ENCODE measurements at places on chromosomes 11 and 22.

DNA sequence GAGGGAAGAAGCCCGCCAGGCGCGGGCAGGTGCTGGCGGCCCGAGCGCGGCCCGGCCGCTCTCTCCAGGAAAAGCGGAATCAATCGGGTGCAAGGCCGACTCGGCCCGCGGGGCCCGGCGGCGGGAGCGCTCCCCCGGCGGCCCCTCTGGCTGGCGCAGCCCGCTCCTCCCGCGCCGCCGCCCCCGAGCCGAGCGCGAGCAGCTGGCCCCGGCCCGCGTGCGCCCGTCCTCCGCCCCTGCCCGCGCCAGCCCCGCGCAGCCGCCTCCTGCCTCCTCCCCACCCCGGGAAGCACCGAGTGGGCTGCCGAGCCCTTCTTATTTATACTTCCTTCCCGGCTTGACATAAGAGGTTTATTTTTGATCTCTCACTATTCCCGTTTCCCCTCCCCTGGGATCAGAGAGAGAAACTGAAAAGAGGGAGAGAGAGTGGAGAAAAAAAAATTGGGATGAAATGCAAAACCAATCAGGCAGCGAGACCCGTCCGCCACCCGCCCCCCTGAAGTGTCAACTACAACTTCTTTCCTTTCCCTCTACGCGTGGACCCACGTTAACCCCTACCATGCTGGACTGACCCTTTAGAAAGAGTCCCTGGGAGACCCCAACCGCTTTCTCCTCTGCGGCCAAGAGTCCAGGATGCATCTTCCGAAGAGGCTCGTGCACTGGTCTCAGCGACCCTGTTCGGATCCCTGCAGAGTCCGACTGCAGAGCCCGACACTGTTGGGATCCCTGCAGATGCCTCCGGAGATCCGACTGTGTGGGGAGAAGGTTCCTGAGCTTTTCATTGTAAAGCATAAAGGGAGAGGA lies at the start of gene ADAMTS8:
TSS of gene ADAMTS8 (minus strand) at position 294 of the 804 bp plus-strand sequence. CDS start 323 bp downstream, outside the sequence.
- no peak for DNase-seq

- no peak for DNase-seq
These were observed 27.8 kb upstream of the FADD start for GRCh38 chr11:70175236-70175698.

DNA sequence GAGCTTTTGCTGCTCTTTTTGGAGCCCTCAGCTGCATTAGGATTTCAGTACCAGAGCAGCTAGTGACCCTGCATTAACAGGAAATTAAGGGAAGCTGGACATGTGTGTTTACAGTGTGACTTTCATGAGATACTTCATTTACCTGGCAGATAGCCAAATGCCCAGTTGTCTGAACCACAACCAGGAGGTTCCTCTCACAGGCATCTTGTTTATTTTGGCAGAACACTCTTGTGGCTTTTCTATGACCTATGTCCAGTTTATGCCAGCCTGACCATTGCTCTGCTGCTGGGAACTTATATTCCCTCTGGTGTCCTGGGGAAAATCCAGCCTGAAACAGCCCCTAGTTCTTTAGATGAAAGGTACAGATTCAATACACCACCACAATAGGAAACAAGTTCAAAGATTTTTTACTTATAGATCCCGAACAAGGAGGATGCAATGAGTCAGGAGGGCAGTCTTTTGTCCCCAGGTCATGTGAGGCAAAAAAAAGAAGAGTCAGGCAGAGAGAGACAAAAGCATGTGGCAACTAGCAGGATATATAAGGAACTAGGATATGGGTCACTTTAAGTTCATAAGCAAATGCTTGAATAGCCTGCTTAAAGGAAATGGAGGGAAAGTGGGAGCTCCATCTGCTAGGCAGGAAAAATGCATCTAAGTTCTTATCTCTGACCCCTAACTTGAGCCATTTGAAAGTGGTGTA lies 379.3 kb downstream of the INSC start:
- no peak for DNase-seq

- no peak for DNase-seq
These were observed 144.6 kb upstream of the NAV2 start for GRCh38 chr11:19567996-19568395.

- DNase-seq = no peak
These were observed 28.7 kb downstream of the PDGFB start for GRCh38 chr22:39216143-39216490.

DNA sequence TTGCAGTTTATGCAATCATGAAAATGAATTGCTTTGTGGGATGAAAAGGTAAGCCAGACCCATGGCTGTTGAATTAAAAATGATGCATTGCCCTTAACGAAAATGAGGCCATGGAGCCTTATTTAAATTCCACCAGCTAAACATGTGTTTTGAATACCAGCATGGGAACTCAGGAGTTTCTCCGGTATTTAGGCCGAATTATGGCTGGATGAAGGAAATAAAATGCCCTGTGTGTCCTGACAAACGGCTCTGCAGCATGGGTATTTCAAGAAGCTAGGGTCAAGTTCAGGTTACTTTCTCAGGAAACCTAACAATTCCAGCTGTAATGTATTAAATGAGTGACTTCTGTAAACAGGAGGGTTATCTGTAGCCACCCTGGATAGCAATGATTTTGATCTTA lies 38.3 kb downstream of the AMOTL1 start:
- DNase-seq = no peak

DNA sequence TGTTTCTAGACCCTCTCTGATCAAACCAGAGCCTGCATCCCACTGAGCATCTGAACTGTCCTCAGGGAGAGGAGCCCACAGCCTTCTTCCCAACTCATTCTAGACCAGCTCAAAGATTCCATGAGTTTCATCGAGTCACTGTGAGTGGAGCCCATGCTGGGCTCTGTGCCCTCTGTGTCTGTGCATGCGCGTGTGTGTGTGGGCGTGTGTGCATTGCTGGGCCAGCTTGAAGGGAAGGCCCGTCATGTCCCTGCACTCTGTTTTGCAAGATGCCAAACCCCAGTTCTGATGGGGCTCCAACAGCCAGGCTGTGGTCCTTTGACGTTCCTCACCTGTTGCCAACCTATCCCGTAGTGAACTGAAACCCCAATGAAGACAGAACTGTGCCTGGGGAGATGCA lies 7.1 kb downstream of the MPEG1 start:
- no peak for DNase-seq

GRCh38 chr11:73366953-73367352 lies 9.2 kb upstream of the RELT start:
- no peak for DNase-seq

DNA sequence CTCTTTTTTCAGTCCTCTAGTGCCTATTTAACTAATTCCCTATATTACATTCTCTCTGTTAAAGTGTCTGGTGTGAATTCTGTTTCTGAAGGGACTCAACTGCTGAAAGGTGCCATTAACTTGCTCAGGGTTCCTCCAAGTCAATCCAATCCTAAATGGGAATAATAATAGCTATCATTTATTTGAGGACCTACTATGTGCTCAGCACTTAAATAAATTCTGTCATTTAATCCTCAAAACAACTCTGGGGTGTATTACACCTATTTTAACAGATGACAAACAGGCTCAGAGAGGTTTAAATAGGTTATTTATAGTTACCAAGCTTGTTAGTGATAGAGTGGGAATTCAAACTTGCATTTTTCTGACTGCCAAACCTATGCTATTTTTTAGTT lies 40.6 kb upstream of the POLD3 start:
- no peak for DNase-seq

GRCh38 chr22:32473388-32473952 lies 1.1 kb upstream of the FBXO7 start:
- DNase-seq = no peak

DNA sequence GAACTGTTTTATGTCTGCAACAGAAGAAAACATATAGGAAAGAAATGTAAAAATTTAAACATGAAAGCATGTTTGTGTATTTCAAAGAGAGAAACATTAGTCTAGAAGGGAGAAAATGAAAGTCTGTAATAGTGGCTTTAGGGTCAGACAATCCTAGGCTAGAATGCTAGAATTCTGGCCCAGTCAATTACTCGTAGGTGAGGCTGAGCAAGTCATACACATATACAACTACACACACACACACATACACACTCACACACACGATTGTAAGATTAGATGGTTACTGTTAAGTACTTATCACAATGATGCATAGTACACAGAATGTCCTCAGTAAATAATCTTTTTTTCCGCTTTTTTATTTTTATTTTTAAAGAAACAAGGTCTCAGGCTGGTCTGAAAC lies 37.7 kb upstream of the PCF11 start:
- no peak for DNase-seq

DNA sequence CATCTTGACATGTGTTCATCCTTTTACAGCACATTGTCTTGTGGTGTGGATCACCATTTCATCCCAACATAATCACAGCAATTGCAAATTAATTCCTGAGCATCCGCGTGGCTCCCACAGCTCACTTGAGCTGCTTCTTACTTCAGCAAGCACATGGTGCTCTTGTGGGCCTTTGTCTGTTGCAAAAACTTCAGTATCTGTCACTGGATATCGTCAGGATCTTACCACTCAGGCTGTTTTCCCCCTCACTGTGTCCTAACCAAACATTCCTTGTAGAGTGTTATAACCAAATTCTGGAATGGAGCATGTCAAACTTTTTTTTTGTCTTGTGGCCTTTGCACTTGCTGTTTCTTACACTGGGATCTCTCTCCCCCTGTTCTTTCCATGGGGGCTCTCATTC lies 683.1 kb upstream of the ARHGAP42 start:
- DNase-seq = no peak

DNA sequence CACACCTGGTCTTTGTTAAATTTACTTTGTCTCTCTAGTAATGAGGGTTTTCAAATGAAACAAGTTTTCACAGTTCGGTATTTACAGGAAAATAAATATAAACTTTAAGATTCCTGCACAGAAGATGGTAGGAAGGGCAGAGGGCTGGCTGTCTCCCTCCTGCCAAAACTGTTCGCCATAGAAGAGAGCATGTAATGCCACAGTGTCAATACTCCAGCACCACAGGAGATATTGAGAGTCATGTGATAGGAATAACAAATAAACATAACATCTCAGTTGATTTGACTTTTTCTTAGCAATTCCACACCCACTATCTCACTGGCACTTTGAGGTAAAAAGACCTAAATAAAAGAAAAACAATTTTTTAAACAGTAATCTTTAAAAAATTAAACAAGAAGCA lies 100.9 kb downstream of the MRTFA start:
- no peak for DNase-seq

DNA sequence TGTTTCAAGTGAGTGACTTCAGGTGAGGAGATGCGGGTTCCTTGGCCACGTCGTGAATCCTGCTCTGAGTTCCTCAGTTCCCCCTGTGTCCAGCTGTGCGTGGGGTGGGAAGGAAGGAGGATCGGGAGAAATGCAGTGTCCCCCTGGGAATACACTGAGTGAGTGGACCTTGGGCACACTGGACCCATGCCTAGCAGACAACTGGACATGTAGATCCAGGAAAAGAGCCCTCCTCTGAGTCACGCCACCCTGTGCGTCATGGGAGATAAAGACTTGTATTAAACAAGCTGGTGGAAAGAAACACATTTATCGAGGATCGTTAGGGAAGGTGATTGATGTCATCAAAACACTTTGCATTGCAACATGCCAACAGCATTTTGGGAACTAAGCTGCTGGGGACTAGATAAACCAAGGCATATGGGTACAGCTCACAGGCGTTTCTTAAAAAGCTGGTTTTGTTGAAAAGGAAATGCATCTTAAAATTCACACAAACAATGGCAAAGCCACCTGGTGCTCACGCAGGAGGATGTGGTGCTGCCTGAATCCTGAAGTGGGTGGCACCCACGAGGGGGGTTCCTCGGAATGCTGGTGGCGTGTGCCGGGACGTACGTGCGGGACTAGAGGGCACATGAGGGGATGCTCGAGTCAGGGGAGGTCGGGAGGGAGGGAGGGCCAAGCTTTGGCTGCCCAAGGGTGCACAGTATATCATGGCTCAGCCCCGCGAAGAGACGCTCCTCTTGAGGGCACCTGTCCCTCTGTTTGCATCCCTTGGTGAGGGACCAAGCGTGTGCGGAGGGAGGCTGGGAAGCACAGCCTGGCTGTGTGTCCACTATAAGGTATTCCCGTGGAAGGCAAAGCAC lies 303.5 kb downstream of the TBC1D22A start:
- no peak for DNase-seq

DNA sequence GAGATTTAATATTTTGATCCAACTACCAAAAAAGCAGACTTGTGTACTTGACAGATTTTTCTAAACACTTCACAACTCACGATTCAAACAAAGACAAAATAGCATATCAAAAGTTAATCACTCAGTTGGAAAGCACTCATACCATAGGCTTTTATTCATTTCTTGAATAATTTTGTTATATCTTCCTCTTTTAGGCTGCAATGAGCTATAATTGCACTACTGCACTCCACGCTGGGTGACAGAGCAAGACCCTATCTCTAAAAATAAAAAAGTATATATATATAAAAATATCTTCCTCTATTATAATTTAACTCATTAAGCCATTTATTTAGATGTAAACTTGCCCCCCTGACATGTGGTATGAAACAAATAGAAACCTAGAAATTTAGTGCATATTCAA lies 19.9 kb downstream of the SC5D start:
- no peak for DNase-seq

- no peak for DNase-seq
These were observed 49.1 kb upstream of the A4GALT start for GRCh38 chr22:42769574-42770447.

DNA sequence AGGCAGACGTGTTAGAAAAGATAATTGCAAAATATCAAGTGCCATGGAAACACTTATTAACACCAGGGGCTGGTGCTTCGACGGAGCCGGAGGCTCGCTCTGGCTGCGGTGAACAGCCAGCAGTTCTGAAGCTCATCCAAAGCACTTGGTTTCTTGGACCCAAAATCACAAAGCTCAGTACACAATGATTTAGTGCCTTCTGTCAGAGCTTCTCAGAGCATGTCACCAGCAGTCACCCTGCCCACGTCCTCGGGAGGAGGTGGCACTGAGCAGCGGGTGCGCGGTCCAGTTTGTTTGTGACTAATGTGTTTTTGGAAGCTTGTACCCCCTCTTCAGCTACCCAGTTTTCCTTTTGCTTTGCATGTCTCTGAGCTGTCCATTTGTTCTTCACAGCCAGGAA lies 58.7 kb upstream of the KIRREL3 start:
- DNase-seq = no peak

- no peak for DNase-seq
These were observed 154.8 kb downstream of the APOL5 start for GRCh38 chr22:35872451-35872850.

DNA sequence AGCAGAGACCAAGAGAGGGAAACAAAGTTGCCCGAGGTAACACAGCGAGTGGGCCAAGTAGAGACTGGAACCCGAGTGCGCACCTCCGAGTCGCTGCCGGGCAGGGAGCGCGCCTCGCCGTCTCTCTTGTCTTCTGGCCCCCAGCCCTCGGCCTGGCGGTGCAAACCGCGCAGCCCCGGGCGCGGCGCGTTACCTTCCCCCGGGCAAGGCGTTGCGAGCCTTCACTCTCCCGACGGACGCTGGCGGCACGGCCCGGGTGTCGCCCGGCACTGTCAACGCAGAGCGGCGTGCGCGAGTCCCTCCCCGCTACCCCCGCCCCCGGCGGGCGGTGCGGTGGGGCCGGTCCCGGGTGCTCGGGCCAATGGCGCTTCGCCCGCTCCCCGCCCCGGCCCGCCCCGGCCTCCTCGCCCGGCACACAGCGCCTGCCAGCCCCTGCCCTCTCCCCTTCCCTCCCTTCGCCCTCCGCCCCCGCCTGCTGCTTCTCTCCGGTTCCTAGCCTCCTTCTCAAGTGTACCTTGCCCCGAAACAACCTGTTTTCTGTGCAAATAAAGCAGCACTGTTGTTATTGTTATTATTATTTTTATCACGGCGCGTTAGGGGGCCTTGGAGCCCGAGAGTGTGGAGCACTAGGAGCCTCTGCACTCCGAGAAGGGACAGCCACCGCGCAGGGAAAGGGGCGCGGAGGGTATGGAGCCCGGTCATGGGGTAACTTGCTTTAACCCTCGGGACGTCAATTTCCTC lies at the start of gene SYTL2:
TSS of gene SYTL2 (minus strand) at position 271 of the 741 bp plus-strand sequence. CDS start 53,416 bp downstream, outside the sequence.
- DNase-seq = peak; percentile 72

GRCh38 chr11:8309311-8309710 lies 45.6 kb upstream of the LMO1 start:
- no peak for DNase-seq
